ENCODE measurements at places on chromosomes 6 and 20.

DNA sequence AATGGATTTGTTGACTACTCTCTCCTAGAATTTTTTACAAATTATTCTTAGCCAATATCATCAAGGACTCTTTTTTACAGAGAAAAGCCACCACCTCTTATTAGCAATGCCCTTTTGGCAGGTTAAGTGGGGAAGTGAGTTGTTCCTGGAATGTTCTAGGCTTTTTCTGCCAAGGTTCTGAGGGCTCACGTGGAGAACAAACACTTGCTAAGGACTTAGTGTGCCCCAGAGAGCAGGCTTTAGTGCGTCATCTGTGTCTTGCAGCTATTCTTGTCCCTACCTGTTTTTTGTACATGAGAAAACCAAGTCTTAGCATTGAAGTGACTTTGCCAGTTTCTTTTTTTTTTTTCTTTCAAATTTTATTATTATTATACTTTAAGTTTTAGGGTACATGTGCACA, 33.5 kb downstream of the CFAP61 start:
- peak; percentile 28 for DNase-seq

DNA sequence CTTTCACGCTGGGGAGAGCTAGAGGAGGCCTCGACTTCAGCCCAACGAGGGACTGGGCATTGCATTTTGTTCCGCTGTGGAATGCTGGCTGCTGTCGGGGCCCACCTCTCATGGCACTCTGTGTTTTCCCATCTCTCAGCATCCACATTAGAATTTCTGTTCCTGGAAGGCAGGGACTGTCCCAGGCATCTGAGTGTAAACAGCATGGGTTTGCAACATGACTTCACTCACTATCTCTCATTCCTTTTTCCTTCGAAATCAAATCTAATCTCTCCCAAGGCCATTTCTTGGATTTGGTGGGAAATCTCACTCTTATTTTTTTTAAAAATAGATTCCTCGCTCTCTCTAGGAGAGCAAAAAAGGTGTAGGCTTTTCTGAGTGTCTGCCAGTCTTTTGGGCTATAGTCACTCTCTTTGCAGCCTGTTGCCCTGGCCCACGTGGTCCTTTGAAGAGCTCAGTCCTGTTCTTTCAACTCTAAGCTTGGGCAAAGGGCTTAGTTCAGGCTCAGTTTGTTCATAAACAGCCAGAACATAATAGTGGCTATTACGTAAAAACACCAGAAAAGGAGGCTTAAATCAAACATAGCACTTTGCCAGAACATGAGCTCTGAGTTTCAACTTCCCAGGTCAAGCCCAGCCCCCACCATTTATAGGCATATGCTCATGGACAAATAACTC, 284.6 kb upstream of the ZFP64 start:
- DNase-seq: no peak

GRCh38 chr6:131781687-131782086, 26.1 kb upstream of the ENPP1 start:
- peak; percentile 90 for DNase-seq

DNA sequence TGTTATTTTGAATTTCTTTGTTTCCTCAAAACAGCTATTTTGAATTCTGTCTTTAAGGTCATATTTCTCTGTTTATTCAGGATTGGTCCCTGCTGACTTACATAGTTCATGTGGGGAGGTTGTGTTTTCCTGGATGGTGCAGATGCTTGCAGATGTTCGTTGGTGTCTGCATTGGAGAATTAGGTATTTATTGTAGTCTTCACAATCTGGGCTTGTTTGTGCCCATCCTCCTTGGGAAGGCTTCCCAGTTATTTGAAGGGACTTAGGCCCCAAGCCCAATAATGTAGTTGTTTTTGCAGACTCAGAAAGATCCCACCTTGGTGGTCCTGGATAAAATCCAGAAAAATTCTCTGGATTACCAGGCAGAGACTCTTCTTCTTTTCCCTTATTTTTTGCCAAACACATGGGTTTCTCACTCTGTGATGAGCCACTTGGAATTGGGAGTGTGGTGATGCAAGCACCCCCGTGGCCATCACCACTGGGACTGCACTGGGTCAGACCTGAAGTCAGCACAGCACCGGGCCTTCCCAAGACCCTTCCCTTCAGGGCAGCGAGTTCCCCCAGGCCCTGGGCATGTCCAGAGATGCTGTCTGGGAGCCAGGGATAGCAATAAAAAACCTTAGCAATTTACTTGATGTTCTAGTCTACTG, 81.6 kb upstream of the EZR start:
- peak; percentile 67 for DNase-seq

GRCh38 chr6:98777762-98778161, 56.6 kb upstream of the POU3F2 start:
- DNase-seq: no peak

GRCh38 chr20:15188415-15188814, 851.0 kb upstream of the FLRT3 start:
- no peak for DNase-seq

DNA sequence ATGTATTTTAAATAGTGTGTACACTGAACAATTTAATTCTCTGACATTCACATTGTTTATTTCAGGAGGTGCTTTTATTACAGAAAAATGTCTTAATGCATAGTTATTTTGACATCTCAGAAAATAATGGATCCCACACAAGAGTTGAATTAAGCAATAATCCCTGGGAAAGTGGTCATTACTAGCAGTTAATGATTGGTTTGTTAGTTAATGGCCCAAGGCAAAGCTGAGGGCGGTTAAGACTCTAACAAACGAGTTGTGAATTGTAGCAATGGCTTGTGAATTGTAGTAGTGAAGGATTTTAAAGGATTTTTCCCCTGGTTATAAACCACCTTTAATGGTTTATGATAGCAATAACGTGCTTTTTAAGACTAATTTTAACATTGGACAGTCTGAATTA, 1316.0 kb upstream of the GJE1 start:
- DNase-seq: no peak

DNA sequence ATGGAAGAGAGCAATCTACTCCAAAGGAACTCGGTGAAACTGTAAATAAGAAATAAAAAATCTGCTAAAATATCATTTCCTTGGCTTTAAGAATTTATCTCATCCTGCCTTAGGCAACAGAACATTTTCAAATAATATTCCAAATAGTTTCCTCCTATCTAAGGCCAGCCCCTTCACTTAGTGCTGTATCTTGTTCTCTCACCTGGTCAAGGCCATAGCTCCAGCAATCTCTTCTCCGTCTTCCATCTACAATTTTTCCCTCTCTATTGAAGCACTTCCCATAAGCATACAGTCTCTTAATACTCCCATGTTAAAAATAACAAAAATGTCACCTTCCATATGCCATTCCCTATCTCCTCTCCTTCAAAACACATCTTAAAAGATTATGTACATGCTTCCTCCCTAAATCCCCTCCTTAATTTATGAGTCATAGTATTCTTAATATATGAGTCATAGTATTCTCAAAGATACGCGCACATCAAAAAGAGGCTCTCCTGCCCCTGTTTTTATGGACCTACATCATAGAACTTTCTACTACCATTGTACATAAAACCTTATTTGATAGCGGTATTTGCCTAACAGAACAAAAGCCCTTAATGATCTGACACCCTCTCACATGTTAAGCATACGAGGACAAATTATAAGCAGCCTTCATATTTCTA, 146.9 kb downstream of the PDE10A start:
- no peak for DNase-seq

DNA sequence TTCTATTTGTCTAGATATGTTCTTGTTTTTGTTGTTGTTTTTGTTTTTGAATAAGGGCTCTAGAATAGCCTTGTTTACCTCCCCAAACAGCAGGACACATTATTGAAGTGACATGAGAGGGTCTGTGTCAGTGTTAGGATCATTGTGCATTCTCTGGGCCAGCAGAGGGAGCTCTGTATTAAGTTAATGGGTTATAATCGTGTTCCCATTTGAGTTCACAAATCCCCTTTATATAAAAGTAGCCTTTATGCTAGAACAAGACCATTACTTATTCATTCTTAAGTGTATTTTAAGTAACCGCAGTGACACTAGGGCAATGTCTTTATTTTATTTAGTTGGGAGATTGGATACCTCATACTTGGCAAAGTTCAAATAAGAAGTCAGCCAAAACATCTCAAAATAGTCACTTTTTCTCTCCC, 44.8 kb downstream of the STK4 start:
- peak; percentile 68 for DNase-seq

GRCh38 chr20:22414305-22414742, 170.0 kb downstream of the FOXA2 start:
- DNase-seq: peak; percentile 43

DNA sequence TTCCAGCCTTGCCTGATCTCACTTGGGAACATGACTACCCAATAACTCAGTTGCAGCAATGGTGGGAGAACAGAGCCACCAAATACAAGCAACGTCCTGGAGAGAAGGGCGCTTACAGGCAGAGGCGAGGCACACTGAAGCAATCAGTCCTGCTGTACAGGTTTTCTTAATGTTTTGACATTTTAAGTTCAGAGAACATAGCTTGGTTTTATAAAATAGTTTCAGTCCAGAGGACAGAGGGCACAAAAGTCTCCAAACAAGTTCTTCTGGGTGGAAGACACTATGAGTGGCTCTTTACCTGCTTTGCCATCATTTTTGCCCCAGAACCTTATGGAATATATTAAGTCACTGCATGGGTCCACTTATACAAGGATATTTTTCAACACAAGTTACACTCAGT, 103.4 kb upstream of the KCNG1 start:
- no peak for DNase-seq

DNA sequence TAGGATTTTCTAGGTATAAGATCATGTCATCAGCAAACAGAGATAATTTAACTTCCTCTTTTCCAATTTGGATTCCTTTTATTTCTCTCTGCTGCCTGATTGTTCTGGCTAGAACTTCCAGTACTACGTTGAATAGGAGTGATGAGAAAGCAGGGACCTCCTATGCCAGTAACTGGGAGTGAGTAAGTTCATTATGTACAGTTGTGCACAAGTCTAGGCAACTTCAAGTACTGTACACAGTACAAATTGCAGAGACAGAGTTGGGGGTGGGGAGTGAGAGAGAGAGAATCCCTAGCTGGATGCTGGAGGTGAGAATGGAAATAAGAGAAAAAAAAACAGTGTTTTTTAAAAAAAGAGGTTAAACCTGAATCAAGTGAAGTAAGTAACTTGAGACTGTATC, 210.2 kb downstream of the MMUT start:
- DNase-seq: no peak

- DNase-seq: peak; percentile 39
Measured at GRCh38 chr6:29925727-29926412, 16.5 kb upstream of the HLA-A start.

DNA sequence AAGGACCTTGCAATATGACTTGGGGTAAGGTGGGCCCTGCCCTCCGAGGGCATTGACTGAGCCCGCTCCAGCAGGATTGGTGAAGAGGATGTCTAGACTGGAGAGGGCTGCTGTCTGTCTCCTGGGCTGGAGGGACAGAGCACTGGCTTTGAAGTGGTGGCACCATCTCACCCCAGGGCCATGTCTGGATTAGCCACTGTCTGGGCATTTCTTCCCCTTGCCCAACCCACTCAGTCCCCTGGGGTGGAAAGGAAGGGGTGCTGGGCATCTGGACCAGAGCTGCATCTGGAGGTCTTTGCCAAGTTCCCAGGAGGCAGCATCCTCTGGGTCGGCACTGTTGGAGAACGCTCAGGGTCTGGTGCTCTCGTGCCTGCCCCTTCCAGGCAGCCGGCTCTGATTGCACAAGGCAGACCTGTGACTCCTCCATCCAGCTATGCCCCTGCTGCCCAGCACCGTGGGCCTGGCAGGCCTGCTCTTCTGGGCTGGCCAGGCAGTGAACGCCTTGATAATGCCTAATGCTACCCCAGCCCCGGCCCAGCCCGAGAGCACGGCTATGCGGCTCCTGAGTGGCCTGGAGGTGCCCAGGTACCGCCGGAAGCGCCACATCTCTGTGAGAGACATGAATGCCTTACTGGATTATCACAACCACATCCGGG, at the start of gene R3HDML:
R3HDML (plus strand) TSS at position 319 of the 656 bp plus-strand sequence; CDS start at position 434, 115 bp downstream.
- DNase-seq: no peak

DNA sequence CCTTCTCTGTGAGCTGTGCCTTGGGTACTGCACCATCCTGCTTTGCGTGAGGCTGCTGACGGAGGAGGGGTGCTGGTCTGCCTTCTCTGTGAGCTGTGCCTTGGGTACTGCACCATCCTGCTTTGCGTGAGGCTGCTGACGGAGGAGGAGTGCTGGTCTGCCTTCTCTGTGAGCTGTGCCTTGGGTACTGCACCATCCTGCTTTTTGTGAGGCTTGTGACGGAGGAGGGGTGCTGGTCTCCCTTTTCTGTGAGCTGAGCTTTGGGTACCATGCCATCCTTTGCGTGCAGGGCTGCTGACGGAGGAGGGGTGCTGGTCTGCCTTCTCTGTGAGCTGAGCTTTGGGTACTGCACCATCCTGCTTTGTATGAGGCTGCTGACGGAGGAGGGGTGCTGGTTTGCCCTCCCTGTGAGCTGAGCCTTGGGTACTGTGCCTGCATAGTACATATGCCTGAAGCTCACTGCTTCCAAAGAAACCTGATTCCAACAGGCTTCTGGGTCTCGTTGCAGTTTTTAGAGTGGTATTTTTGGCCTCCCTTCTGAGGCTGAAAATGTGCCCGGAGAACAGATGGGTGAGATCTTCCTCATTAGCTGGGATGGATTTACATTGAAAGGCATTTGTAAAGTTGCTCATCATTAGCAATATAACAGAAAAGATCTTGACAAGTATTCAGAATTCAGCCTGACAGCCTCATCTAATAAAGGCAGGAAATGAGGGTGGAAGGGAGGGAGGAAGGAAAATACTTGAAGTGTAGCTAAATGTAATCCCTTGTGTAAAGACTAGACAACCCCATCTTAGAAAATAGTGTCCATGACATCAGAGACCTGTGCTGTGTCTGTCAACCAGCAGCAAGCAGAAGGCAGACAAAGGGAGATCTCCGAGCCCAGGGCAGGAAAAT, 46.8 kb upstream of the UNC93A start:
- DNase-seq: peak; percentile 40

DNA sequence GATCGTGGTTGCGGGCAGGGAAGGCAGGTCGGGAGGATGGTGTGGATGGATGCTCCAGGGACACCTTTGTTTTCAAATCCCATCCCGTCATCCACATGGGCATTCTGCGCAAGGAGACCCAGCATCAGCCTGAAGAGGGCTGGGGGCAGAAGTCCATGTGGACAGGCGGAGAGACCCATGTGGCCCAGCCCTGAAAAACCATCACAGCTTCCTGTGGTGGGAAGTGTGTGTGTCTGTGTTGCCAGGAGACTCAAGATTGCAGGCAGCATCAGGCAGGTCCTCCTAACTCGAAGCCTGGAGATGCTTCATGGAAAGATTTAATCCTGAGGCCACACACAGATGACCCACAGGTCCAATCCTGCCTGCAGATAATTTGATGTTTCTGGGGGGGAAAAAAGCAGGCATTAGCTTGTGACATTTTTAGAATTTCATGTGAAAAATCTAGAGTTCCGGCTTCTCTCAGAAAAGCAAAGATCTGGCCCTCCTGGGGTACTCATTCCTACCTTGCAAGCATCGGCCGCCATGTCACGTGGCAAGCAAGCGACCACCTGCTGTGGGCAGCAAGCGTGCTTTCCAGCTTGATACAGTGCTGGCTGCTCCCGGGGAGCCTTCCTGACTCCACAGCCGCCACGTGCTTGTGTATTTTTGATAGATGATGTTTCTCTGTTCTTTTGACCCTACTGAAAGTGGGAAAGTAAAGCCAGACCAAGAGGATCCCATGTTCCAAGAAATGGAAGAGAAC, 25.8 kb downstream of the BCAS4 start:
- no peak for DNase-seq
